ENCODE measurements at places on chromosomes 2 and 18.

DNA sequence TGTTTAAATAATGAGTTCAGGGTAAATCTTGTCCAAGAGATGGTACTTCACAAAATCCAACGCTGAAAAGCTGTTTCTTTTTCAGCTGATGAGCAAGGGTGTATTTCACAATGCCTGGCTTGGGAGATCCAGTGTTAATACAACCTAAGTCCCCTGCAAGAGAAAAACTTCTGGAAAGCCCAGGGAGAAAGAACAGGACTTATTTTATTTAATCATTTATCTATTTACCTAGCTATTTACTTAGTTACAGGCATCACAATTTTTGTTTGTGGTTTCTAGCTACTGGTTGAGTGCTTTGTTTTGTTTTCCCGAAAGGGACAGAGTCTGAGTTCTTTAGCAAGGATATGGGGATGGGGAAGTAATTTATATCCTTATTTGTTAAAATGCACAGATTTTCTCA, 598.2 kb upstream of the SYT4 start:
- DNase-seq = no peak

DNA sequence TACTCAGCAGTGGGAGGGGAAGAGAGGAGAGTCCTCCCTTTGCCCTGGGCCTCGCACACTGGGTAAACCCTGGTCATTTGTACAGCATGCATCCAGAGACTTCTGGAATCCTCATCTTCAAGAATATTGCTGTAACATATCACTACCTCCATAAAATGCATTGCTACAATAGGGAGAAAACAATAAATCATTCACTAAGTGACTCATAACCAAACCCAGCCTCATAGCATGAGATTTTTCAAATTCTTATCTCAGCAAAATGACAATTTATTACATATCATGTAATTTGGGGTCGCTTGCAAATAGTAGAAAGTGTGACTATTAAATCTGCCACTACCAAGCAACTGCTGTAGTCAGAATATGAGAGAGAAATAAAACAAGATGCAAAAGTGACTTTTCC, 189.4 kb downstream of the ALK start:
- no peak for DNase-seq

DNA sequence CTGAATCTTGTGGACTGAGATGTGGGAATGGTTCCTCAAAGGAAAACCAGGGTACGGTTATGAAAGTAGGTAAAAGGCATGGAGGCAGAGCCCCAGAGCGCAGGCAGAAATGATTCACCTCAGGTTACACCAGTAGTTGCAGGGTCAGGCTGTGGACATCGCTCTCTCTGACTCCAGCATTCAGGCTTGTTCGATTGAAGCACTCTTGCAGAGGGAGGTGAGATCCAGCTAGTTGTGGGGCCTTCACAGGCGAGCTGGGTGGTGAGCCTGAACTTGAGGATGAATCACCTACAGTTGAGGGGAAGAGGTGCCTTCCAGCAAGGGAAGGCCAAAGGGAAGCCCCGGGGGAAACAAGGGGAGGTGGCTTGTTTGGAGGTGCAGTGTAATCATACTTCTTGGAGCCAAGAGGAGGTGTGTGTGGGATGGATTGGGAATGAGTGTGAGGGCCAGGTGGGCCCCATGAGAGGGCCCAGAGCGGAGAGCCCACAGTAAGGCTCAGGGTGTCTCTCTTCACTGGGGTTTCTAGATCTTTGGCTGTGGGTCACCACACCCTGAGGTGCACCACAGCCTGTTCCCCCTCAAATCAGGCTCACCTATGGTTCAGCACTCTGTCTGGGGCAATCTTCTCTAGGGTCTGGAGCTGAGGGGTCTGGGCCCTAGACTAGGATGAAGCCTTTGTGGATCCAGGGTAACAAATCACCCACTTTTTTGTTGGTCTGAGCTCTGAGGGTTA, 48.5 kb upstream of the MCFD2 start:
- no peak for DNase-seq

DNA sequence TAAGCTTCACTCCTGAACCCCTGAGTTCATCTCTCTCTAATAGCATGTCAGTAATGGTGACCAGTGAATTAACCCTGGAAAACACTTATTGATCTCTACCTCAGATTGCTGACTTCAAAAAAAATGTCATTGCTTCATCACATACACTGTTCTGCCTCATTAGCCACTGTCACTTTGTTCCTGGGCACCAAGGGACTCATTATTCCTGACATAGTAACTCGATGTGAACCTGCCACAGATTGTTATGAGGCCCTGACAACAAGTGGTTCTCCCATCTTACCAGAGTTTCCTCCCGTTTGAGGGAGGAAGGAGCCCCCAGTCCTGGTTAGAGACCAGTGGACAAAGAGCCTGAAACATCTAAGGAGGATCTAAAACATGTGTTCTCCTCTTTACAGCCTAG, 403.3 kb upstream of the SMIM21 start:
- DNase-seq = no peak

Data from activated T-cell treated with anti-CD3 and anti-CD28 coated beads for 48 hours (primary cell).